ENCODE measurements at places on chromosomes 6 and 20.
A peak's percentile ranks its signal among the peaks of the same experiment; 100 is the strongest.

DNA sequence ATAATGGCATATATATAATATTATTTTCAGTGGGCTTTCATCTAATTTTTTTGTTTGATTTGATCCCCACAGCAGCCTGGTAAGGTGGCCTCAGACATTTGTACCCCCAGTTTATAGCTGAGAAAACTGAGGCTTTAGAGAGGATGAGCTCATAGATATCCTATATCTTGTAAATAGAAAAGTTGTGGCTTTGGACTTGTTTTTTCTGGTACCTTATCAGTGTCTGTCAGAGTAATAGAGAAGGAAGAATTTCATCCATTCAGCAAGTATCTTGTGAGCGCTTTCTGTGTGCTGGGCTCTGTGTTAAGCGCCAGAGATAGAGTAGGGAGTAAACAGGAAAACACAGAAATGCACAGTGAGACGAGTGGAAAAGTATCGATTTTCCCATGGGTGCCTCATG lies 27.9 kb downstream of the TAF11 start:
- no peak for DNase-seq

GRCh38 chr20:16005021-16005914 lies 568.0 kb downstream of the KIF16B start:
- no peak for DNase-seq

GRCh38 chr6:13814938-13815575 lies 700 bp upstream of the MCUR1 start:
- no peak for DNase-seq

DNA sequence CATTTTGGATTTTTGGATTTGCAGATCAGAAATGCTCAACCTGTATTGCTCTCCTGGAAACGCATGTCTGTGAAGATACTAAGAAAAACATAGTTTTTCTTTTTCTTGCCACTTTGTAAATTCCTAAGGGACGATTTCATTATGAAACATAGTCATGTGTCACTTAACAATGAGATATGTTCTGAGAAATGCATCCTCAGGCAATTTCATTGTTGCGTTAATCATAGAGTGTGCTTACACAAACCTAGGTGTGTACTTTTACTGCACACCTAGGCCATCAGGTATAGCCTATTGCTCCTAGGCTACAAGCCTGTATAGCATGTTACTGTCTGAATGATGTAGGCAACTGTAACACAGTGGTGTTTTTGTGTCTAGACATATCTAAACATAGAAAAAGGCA lies 13.4 kb upstream of the THEMIS start:
- no peak for DNase-seq

DNA sequence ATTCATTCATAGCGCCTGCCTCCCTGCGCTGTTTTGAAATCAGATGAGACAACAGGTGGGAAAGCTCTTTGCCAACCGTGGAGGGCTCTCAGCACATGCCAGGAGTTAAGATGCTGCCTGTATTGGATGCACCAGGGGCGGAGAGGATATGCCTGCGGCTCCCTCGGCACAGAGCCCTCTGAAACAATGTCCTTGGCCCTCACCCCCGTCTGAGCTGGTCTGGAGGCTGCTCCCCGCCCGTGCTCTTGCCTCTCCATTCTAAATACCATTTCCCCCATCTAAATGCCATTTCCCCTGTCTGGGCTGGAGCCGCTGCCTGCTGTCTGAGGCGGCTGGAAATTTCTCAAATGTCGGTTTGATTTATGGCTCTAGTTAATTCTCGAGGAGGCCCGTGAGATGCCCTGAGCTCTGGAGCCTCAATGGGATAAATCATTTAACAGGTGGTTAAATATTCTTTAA lies 50.8 kb upstream of the MLN start:
- no peak for DNase-seq

DNA sequence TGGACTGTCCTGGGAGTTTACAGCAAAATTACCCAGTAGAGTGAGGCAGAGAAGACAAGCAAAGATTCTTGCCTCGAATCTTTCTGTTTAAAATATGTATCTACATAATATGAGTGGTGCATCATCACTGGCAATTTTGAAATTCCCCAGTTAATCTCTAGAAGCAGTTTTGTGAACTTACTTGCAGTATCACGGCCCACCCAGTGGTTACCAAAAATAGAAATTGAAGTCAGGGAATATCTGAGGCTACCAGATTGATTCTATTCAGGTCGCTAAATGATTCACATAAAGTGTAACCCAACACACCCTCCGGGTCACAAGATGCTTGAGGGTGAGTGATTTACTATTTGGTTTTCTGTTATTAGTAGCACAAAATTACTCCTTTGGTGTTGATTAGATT lies 111.9 kb downstream of the PPP1R14C start:
- DNase-seq, result no peak

GRCh38 chr6:12228447-12229146 lies 61.6 kb upstream of the EDN1 start:
- no peak for DNase-seq

DNA sequence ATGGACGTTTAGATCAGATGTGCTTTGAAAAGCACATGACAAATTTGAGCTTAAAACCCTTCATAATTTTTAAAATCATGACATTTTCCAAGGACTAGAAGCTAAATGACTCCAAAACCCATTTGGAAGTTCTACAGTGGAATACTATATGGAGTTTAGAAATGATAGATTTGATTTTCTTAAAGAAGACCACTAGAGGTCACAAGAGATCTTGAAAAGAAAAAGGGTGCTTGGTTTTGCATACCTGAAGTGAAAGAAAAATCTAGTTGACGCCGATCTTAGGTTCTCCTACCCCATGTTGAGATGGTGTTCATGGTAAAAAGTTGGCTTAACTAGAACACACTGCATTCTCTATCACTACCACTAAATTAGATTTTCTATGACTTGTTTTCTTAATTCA lies 31.5 kb downstream of the CFAP61 start:
- peak; percentile 23 for DNase-seq

DNA sequence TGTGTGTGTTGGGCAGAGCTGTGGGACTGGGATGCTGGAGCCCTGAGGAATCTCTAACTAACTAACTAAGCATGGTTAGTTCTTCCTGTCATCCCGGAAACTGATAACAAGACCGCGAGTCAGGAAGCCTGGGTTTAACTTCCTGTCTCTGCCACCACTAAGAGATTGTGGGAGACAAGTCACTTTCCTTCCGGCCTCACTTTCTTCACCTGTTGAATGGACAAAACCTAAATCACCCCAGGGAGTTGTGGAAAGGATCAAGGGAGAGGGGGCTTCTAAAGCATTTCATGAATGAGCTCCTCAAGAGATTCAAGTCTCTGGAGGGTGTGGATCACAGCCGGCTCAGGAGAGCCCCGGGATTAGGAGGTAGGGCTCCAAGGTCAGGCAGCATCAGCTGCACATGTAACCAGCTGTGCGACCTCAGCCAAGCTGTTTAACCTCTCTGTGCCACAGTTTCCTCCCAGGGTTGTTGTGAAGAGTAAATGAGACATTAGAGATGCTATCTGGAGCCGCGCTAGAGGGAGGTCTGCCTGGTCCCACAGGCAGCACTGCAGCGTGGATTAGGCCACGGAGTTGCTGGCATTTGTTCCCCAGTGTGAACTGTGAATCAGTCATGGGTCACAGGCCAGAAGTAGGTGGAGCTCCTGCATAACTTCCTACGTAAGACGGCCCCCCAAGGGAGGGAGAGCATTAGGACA lies 105.1 kb downstream of the TOX2 start:
- DNase-seq, result no peak

- no peak for DNase-seq
These were observed 17.4 kb downstream of the PIGT start for GRCh38 chr20:45433316-45433715.

DNA sequence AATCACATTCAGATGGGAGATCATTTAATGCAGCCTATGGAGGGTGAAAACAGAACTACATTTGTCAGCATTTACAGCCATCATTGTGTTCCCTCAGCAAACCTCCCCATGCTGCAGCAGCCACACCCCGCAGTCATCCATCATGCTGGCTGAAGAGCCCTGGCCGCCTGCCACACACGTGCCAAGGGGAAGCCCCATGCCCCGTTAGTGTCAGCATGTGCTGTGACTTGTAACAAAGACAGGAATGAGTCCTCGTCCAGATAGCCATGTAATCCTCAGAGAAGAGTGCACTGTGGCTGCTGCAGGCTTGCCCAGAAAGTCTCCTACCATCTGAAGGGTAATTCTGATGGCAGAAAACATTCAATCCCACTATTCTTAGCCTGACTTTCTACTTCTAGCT lies 1097.8 kb downstream of the KIF16B start:
- no peak for DNase-seq

GRCh38 chr6:125850361-125850760 lies 59.6 kb downstream of the NCOA7 start:
- no peak for DNase-seq

DNA sequence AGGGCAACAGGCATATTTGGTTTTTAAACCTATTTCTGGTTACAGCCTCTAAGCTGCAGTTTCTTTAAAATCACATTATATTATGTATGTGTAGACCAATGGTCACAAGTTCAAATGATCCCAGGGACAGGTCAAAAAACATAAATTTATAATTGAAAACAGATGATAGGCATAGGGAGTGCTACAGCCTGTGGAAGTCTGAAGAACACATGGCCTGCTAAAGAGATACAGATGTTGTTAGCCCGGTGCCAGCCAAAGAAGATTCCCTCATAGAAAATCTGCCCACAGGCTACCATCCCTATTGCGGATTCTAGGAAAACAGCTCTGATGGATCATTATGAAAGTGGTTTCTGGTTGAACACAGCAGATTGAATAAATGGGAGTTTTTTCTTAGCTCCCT lies 65.3 kb downstream of the NRSN1 start:
- no peak for DNase-seq

- DNase-seq, result peak; percentile 85
These were observed 8.5 kb upstream of the SPAG4 start for GRCh38 chr20:35607003-35607735.

- no peak for DNase-seq
These were observed 104.9 kb downstream of the CENPW start for GRCh38 chr6:126444659-126445273.

- DNase-seq, result no peak
These were observed at the start of gene SLC52A3 for GRCh38 chr20:768426-768978. TSS of gene SLC52A3 (minus strand) at chr20:768500. CDS start at chr20:765774, 2,726 bp downstream.

- no peak for DNase-seq
These were observed at the start of gene RCAN2 for GRCh38 chr6:46491201-46491627. TSS of gene RCAN2 (minus strand) at chr6:46491449.

- DNase-seq, result no peak
These were observed 200.5 kb upstream of the ARG1 start for GRCh38 chr6:131372535-131372934.

DNA sequence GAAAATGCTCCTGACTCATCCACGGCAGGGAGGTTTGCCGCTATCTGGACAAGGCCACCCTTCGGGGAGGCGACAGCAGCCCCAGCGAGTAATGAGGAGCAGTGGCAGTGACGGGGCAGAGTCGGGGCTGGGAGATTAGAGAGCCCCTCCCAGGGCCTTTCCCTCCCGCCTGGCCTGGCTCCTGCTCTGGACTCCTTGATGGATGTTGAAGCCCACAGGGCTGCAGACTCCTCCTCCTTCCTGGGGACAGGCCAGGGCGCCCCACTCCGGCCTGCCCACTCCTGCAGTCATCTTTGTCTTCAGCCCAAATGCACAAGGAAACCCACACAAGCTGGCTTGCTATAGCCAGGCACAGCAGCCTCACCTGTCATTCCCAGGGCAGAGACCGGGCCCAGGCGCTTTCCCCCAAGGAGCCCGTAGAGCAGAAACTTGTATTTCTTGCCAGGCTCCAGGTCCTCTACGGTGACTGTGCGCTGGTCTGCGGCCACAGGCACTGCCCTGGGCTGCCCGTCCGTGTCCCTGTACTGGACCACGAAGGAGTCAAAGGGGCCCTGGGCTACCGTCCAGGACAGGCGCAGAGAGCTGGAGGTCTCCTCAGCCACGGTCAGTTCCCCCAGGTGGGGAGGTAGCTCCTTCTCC lies 7.7 kb downstream of the CYP21A2 start:
- no peak for DNase-seq

GRCh38 chr6:64665137-64665536 lies 1029.5 kb downstream of the PHF3 start:
- DNase-seq, result no peak

GRCh38 chr6:32692019-32692418 lies 25.6 kb upstream of the HLA-DQB1 start:
- no peak for DNase-seq

GRCh38 chr6:137342607-137343190 lies 123.5 kb upstream of the IFNGR1 start:
- no peak for DNase-seq

DNA sequence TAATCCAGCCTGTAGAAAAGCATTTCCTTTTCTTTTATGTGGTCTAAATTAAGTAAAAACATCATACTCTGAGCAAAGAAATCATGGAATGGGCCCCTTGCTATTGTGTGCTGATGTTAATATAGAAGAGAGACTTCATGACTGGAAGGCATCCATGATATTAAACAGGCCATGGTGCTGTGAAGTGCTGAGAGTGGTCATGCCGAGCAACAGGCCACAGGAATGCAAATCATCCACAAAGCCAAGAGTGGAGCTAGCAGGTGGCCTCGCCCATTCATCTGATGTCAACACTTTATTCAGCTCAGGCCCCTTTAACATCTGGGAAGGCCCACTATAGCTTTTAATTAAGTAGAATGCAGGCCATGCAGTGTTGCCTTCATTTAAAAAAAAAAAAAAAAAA lies 115.2 kb upstream of the HMGCLL1 start:
- DNase-seq, result no peak

DNA sequence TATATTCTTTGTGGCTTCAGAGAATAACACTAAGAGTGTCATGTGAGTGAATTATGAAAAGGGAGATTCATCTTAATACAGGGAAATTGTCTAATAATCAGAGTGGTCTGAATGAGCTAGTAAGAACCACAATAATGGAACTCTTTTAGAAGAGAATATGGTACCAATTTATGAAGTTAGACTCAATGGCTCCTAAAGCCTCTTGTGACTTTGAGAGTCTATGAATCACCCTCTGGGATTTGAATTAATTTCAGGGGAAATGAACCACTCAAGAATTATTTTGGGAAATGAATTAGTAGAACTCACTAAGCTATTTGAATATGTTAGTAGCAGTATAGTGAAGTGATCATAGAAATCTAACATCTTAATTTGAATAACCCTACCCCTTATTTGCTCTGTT lies 14.3 kb downstream of the PCMT1 start:
- no peak for DNase-seq

GRCh38 chr6:155380666-155381332 lies 66.5 kb upstream of the TFB1M start:
- no peak for DNase-seq

DNA sequence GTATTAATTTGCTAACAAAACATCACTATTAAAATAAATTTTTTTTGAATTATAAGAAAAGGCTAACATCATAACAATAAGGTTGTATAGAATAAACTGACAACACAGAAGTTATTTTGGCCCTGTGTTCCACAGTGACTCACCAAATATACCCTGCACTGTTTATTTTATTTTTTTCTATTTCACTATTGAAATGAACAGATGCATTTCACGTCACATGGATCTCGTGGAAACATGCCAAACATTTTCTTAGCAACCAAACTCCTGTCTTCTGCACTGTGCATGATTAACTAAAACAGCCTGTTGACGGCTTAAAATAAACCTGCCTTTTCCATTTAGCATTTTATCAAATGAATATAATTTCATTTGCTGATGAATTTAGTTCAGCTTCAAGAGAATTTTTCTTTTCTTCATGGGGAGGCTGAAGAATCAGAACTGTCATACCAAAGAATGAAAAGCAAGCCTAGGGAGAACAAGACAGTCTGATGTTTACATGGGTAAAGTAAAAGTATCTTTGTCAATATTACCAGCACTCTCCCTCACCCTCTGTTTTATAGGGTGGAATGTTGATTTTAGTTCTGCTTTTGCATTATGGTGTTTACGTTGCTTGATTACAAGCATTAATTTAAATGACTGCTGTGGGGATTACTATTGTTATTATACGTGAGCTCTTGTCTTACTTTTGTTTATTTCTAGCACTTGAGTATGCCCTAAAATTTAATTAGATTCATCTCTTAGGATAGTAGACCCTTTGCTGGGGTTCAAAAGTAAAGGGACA lies 115.3 kb downstream of the LCA5 start:
- no peak for DNase-seq

Data from inflammatory macrophage (primary cell).